NCI-H1436 (cell line): ENCODE measurements at places on chromosomes 13 and 19.

- no peak for DNase-seq
These were observed 474.0 kb downstream of the FOXO1 start for GRCh38 chr13:40192452-40192851.

DNA sequence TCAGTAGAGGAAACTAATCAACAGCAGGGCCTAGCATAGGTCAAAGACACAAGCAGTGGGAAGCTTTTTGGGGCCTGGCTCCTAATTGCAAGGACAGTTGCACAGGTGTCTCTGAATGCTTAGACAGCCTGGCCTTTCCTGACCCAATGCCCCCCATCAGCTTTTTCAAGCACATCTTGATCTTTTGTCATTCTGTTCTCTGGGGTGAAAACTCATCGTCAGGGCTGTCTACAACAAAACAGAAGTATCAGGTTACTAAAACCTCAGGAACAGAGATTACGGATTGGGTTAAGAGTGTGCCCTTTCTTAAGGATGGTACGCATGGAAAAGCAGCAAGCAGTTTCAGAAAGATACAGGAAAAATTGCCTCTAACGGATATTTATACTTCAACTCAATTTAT lies 8.3 kb upstream of the ZNF254 start:
- no peak for DNase-seq

DNA sequence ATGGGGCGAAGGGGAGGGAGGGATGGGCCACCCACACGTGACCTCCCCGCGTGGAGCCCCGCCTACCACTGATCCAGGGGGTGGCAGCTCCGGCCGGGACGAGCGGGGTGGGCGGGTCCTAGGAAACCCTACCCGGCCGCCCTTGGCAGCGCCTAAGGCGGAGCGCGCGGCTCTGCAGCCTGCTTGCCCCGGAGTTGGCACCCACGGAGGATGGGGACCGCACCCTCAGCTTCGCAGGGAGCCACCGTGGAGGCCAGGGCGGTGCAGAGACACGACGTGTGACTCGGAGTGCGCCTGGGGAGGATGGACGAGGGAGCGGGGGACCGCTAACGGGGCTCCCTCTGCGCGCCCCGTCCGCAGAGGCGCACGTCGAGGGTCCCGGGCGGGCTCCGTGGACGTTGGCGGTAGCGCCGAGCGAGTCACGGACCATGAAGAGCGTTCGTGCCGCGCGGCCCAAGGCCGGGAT lies at the start of gene RGS9BP:
TSS of gene RGS9BP (plus strand) at position 129 of the 466 bp plus-strand sequence. CDS start 416 bp downstream, outside the sequence.
- DNase-seq: peak; percentile 66

GRCh38 chr19:44306283-44306682 lies 1.5 kb upstream of the ZNF235 start:
- DNase-seq: no peak

DNA sequence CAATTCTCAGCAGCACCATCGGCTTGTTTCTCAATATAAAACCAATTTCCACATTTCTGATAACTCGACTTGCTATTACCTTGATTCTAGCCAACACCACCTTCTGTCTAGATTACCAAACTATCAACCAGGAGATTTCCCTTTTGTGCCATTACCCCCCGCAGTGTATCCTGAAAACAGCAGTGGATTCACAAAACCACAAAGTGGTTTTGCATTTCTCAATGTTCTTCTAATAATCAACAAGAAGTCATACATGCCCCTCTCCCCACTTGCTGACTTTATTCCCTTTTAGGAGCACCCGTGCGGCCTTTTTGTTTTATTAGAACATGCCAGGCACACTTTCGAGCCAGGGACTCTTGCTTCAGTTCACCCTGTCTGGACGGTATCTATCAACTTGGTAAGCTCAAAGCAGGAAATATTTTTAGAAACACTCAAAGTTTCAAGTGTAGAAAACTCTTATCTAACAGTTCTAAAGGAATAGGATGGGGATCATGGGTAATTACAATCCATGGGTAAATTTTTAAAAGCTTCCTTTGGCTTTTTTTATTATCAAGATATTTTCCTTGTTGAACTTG lies 967.4 kb downstream of the EFNB2 start:
- DNase-seq: no peak

GRCh38 chr13:98570929-98571372 lies 6.0 kb downstream of the STK24 start:
- DNase-seq: no peak

DNA sequence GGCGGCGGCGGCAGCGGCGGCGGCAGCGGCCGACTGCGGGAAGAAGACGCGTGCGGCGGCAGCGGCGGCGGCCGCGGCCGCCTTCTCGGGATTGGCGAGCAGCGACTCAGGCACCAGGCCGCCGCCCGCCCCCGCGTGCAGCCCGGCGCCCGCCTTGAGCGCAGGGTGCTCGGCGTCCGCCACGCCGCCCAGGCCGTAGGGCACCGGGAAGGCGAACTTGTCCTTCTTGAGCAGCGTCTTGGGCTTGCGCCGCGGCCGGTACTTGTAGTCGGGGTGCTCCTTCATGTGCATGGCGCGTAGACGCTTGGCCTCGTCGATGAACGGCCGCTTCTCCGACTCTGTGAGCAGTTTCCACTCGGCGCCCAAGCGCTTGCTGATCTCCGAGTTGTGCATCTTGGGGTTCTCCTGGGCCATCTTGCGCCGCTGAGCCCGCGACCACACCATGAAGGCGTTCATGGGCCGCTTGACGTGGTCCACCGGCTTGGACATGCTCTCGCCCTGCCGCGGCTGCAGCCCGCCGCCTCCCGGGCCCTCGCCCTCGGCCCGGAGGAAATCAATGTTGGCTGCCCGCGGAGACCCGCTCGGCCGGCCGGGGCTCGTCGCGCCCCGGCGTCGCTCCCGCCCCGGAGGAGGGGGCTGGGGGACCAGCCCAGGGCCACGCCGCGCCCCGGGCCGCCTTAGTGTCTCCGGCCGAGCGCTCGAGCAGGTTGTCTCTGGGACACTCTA lies 621 bp downstream of the SOX21 start:
- DNase-seq: no peak

- DNase-seq: no peak
These were observed 8.1 kb upstream of the SEMA6B start for GRCh38 chr19:4567584-4568071.

GRCh38 chr19:29085630-29086029 lies 127.3 kb downstream of the UQCRFS1 start:
- no peak for DNase-seq

GRCh38 chr13:31102905-31103304 lies 58.8 kb downstream of the HSPH1 start:
- DNase-seq: no peak

DNA sequence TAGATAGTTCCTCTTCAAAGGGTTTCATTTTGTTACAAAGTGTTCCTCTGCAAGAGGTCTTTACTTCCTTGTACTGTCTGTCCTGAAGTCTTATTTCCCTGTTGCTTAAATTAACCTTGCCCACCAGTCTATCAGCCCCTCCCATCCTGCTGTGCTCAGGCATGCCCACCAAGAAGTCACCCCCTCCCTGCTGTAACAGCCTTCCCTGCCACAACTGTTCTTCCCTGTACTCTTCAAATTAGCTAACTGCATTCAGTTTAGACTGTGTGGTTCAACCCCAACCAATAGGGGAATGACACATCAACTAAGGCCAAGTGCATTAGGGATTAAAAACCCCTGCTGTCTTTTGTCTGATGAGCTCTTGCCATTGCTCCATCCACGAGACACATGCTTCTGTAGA lies 34.4 kb upstream of the ZNF562 start:
- no peak for DNase-seq

DNA sequence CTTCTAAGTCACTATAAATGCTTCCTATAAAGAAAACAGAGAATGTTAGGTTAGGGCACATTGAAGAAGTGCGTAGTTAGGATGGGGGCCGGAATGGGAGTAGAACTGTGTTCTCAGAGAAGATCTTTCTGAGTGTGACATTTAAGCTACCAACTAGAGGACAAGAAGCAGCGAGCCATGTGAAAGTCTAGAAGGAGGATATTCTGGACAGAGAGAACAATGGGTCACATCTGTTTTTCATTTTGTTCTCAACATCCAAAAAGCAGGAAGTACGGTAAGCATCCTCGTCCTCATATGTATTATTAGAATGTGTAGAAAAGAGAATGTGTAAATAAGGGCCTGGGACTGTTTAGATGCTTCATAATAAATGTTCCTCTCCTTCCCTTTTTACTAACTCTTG lies 44.5 kb upstream of the PARP4 start:
- DNase-seq: no peak

DNA sequence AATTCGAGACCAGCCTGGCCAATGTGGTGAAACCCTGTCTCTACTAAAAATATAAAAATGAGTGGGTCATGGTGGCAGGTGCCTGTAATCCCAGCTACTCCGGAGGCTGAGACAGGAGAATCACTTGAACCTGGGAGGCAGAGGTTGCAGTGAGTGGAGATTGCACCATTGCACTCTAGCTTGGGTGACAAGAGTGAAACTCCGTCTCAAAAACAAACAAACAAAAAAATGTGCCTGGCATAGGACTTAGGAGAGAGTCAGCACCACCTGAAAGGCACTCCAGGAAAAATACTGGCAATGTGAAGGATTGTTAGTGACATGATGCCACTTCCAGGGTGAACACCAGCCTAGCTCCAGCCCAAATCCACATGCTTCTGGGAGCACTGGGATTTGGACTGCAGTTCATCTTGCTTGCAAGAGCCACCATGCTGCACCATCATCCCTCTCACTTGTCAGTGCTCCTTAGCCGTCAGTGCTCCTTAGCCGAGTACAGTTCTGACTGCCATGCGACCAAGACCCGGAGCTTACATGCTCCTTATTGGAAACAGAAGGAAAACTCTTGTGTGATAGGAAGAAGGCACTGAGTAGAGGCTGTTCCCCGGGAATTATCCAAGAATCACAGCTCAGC lies 145.1 kb upstream of the RNF113B start:
- DNase-seq: no peak

GRCh38 chr13:31894931-31895330 lies 136.6 kb upstream of the FRY start:
- DNase-seq: no peak

GRCh38 chr13:109166804-109167203 lies 537.4 kb downstream of the MYO16 start:
- no peak for DNase-seq

- no peak for DNase-seq
These were observed 235.1 kb downstream of the UQCRFS1 start for GRCh38 chr19:28977826-28978225.

- no peak for DNase-seq
These were observed 16.7 kb upstream of the EPOR start for GRCh38 chr19:11400798-11401197.

GRCh38 chr13:80850771-80851170 lies 509.8 kb upstream of the SPRY2 start:
- DNase-seq: no peak

DNA sequence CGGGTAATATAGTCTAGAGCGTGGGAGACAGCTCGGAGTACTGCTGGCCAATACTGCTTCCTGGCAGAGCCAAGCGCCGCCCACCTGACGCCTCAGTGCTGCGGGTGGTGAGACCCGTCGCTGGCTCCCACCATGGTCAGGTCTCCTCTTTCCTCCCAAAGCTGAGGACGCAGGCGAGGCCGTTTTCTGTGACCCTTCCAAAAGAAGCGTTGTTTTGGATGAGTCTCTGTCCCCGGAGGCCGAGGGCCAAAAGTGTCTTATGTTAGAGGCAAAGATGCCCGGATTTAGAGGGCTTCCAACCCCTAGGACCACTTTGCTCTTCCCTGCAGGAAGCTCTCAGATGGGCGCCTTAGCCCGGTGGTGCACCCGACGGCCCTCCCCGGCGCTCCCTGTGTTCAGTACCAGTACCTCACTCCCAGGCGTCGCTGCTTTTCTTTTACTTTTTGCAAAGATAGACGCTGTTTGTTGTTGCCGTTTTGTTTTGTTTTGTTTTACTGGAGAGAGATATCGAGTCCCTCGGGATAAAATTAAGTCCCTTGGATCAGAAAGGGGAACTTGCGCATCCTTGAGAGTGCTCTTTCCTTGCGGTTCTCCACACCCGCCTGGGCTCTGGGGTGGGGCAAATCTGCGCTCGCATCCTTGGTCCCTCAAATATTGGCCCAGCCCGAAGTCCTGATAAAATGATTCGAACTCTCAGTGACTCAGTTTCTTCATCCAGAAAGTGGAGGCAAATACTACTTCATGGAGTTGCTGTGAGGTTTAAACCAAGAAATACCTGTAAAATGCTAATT lies 7.0 kb downstream of the PDX1 start:
- no peak for DNase-seq

DNA sequence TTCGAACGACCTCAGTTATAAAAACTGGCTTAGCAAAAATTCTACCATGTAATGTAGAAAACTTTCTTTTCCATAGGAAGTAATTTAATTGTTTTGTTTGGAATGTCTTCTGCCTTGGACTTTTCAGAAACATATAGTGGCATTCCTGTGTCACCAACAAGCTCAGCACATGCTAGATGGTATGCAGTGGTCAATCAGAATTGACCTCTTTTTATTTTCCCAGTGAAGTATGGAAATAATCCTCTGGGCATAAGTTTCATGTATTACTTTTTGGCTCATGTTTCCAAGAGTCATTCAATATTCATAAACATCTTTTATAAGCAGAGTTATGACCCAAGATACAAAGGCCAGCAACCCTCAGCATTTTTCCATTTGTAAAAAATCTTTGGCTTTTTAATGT lies 33.6 kb downstream of the NALCN start:
- no peak for DNase-seq

DNA sequence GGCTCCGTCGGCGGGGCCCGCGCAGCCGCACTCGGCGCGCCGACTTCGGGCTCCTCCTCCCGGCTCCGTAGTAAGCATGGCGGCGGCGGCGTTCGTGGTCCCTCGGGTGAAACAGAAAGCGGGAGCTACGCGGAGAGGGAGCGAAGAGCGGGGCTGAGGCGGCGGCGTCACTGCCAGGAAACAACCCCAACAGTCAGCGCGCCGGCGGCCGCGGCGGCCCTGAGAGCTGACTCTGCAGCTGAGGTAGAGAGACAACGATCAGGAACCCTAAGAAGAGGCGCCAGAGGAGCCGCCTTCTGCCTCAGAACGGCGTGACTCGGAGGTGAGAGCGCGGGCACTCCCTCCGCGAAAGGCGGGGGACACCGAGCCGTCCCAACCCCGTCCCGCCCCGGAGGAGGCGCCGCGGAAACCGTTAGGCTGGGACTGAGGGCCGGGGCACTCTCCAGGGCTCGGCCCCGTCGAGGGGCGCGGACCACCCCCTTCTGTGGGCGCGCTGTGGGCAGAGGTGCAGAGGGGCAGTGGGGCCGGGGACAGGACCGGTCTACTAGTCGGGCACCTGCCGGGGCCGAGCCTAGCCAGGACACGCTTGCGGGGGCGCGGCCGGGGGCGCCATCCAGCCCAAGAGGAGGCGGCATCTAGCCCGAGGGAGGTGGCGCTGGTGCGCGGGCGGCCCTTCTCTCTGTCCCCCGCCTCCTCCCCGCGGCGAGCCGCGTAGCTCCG lies at the start of gene FNDC3A:
TSS of gene FNDC3A (plus strand) at position 57 of the 720 bp plus-strand sequence. CDS start 30,279 bp downstream, outside the sequence.
- peak; percentile 51 for DNase-seq

GRCh38 chr13:94324767-94325540 lies 154.5 kb downstream of the DCT start:
- no peak for DNase-seq

DNA sequence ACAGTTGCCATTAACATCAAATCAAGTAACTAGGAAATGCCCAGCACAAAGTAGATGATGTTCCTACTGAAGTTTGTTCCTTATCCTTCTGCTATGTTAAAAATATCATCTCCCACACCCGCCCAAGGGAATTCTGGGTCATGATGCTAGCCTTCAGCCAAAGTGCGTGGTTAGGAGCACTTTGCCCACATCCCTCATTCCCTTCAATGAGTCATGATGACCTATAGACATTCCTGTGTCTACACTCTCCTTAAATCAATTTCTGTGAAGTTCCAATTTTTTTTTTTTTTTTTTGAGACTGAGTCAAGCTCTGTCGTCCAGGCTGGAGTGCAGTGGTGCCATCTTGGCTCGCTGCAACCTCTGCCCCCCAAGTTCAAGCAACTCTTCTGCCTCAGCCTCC lies 17.0 kb downstream of the RXFP2 start:
- DNase-seq: no peak

- DNase-seq: no peak
These were observed 7.5 kb downstream of the ELAVL1 start for GRCh38 chr19:7997809-7998480.

GRCh38 chr19:53532362-53532761 lies 5.6 kb upstream of the ZNF331 start:
- DNase-seq: no peak
